ENCODE measurements at places on chromosomes 3 and 15. TPM values are rescaled to one million over a fixed set of nuclear protein-coding genes. Genes with fewer than 3 reads are reported as not detected.

DNA sequence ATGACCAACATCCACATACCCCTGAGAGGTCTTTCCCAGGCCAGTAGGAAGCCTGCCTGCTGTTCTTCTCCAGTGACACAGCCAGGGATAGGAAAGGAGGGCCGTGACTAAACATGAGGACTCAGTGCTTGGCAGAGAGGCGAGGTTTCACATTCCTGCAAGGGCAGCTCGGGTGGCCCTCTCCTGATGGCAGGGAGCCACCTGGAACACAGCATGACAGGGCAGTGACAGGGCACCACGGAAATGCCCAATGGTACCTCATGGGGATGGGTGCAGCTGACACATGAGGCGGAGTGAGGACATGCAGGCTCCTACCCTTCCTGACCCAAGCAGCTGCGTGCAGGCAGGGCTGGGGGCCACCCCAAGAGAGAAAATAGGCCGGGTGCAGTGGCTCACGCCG lies 7.4 kb upstream of the TGM5 start:
- H3K4me1 ChIP-seq: peaks cover 7% of the 10 kb centered on the region
- peaks cover 14% of the 10 kb centered on the region for H3K27me3 ChIP-seq
- H3K27ac ChIP-seq: no peak overlapping the region
- H3K36me3 ChIP-seq: no peaks in the 10 kb centered on the region
- no peak for DNase-seq

GRCh38 chr3:129195731-129196256 lies 12.1 kb upstream of the CNBP start:
- no peaks in the 10 kb centered on the region for H3K27me3 ChIP-seq
- no peaks in the 10 kb centered on the region for H3K36me3 ChIP-seq
- H3K4me1 ChIP-seq: no peaks in the 10 kb centered on the region
- peak overlapping the region; percentile 2 for H3K27ac ChIP-seq
- H3K4me3 ChIP-seq: no peak overlapping the region

DNA sequence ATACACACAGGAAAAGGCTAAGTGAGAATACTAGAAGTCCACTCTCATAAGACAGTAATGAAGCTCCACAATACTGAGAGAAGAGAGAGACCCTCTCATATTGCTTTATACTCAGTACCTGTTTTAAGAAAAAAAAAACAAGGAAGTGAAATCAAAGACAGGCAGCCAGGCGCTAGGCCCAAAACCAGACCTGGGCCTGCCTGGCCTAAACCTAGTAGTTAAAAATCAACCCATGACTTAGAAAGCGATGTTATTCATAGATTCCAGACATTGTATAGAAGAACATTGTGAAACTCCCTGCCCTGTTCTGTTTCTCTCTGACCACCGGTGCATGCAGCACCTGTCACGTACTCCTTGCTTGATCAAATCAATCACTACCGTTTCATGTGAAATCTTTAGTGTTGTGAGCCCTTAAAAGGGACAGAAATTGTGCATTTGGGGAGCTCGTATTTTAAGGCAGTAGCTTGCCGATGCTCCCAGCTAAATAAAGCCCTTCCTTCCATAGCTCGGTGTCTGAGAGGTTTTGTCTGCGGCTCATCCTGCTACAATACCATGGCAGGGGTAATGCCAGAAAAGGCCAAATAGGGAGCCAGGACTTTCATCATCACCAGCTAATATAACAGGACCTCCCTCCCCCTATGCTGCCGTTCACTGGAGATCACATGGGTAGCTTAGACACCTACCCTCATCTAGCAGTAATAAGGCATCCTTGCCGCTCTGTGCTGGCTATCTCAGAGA lies 1294.1 kb downstream of the NSUN3 start:
- DNase-seq: no peak
- H3K4me3 ChIP-seq: no peak overlapping the region
- no peaks in the 10 kb centered on the region for H3K36me3 ChIP-seq
- H3K27ac ChIP-seq: no peak overlapping the region
- H3K4me1 ChIP-seq: peaks cover 17% of the 10 kb centered on the region

GRCh38 chr3:184382326-184383032 lies 2.6 kb downstream of the CHRD start:
- H3K27ac ChIP-seq: no peak overlapping the region
- DNase-seq: no peak
- H3K4me1 ChIP-seq: peaks cover 16% of the 10 kb centered on the region
- peaks cover 52% of the 10 kb centered on the region for H3K27me3 ChIP-seq

Gene EEF1AKMT4
- 3.9 TPM for total RNA-seq

DNA sequence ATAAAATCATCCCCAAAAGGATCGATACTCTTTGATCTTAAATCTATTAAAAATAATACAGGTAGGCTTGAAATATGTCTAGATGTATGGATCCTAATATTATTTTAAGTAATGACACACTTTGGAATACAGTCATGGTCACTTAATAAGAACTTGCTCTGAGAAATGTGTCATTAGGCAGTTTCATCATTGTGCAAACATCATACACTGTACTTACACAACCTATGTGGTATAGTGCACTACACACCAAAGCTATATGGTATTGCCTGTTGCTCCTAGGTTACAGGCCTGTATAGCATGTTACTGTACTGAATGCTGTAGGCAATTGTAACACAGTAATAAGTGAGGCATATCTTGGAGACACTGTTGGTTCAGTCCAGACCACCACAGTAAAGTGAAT lies 307.1 kb downstream of the RAP2B start:
- H3K27ac ChIP-seq: no peak overlapping the region
- H3K27me3 ChIP-seq: no peaks in the 10 kb centered on the region
- no peaks in the 10 kb centered on the region for H3K36me3 ChIP-seq
- no peak for DNase-seq

DNA sequence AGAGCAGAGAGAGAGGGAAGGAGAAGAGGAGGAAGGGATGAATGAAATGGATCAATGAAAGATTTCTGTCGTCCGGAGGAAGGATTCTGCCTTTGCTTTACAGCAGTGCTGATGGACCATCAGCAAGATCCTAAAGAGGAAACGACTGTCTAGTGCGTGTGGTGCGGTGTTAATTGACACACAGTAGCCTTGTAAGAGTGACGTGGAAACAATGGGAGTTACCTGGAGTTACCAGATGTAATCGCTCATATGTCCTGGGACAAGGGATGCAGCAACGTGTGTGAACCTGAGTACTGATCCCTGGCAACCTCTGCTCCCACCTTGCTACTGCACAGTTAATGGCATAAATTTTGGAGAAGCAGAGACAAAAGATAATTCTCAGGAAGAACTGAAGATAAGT lies 62.6 kb upstream of the TPRG1 start:
- DNase-seq: no peak
- H3K4me1 ChIP-seq: peaks cover 9% of the 10 kb centered on the region
- no peaks in the 10 kb centered on the region for H3K27me3 ChIP-seq
- H3K36me3 ChIP-seq: no peaks in the 10 kb centered on the region

- peaks cover 4% of the 10 kb centered on the region for H3K4me1 ChIP-seq
- no peaks in the 10 kb centered on the region for H3K27me3 ChIP-seq
- H3K36me3 ChIP-seq: peaks cover 4% of the 10 kb centered on the region
- no peak overlapping the region for H3K4me3 ChIP-seq
- DNase-seq: no peak
These were observed 4.9 kb downstream of the HDAC11 start for GRCh38 chr3:13484851-13485590.

Gene CCR9
- not detected for total RNA-seq

- no peak overlapping the region for H3K27ac ChIP-seq
- H3K4me1 ChIP-seq: peaks cover 11% of the 10 kb centered on the region
- peaks cover 4% of the 10 kb centered on the region for H3K27me3 ChIP-seq
- H3K36me3 ChIP-seq: no peaks in the 10 kb centered on the region
These were observed 108.1 kb downstream of the KLF13 start for GRCh38 chr15:31434588-31435260.

Gene CASR
- total RNA-seq: not detected

GRCh38 chr3:38985581-38985980 lies 66.2 kb downstream of the SCN11A start:
- H3K36me3 ChIP-seq: no peaks in the 10 kb centered on the region
- H3K4me3 ChIP-seq: no peak overlapping the region
- no peak overlapping the region for H3K27ac ChIP-seq
- peaks cover 4% of the 10 kb centered on the region for H3K27me3 ChIP-seq

Gene GOLGA8J
- 0.54 TPM for total RNA-seq

Gene C3orf49
- not detected for total RNA-seq

Gene HYAL1
- 2.5 TPM for total RNA-seq

- peaks cover 26% of the 10 kb centered on the region for H3K4me1 ChIP-seq
- H3K27ac ChIP-seq: no peak overlapping the region
- H3K36me3 ChIP-seq: no peaks in the 10 kb centered on the region
- H3K4me3 ChIP-seq: no peak overlapping the region
These were observed 81.0 kb upstream of the CDIN1 start for GRCh38 chr15:36498401-36498800.

DNA sequence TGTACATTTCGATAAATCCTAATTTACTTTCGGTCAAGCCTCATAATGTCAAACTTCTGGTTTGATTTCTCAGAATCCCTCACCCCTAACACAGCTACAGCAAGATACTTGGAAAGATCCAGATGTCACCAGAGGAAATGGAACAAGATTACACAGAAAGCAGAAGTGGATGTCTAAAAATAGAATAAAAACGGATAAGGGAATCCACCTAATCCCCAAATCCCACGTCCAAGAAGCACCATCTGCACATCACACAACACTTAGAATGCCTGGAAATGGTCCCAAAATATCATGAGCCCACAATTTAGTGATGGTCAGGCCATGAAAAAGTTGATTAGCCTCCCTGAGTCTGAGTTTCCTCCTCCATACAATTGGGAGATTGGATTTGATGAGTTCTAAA lies 61.7 kb downstream of the AGTR1 start:
- H3K27ac ChIP-seq: peak overlapping the region; percentile 50
- no peaks in the 10 kb centered on the region for H3K36me3 ChIP-seq
- H3K27me3 ChIP-seq: no peaks in the 10 kb centered on the region
- H3K4me1 ChIP-seq: peaks cover 8% of the 10 kb centered on the region

Gene GOLGA8T
- 0.47 TPM for total RNA-seq

Gene SPESP1
- not detected for total RNA-seq

DNA sequence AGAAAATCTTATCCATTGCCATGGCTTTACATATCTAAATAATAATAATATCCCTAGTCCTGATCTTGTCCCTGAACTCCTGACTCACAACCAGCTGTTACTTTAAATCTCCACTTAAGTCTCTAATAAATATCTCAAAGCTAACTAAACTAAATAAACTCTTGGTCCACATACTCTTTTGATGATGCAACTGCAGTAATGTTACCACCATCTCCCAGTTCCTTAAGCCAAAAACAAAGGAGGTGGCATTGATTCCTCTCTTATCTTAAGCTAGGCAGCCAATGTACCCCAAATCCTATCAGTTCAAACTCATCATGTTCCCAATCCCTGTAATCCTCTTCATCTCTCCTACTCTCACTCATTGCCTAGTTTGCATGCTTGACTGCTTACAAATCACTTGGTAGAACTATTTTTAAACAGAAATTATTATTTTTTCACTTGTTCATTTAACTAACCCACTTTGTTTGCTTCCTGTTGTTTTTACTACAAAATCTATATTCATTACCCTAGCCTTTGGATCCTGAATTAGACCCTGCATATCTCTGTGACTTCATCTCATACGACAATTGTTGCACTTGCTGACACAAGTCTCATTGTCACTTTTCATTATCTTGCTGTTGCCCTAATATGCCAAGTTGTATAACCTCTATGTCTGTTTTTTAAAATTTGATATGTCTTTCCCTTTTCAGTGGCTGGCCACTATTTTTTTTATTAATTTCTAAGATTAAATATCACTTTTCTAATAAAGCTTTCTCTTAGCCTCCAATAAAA lies 462.2 kb downstream of the ZPLD1 start:
- H3K4me3 ChIP-seq: no peak overlapping the region
- H3K4me1 ChIP-seq: no peaks in the 10 kb centered on the region
- H3K36me3 ChIP-seq: no peaks in the 10 kb centered on the region
- no peak overlapping the region for H3K27ac ChIP-seq

DNA sequence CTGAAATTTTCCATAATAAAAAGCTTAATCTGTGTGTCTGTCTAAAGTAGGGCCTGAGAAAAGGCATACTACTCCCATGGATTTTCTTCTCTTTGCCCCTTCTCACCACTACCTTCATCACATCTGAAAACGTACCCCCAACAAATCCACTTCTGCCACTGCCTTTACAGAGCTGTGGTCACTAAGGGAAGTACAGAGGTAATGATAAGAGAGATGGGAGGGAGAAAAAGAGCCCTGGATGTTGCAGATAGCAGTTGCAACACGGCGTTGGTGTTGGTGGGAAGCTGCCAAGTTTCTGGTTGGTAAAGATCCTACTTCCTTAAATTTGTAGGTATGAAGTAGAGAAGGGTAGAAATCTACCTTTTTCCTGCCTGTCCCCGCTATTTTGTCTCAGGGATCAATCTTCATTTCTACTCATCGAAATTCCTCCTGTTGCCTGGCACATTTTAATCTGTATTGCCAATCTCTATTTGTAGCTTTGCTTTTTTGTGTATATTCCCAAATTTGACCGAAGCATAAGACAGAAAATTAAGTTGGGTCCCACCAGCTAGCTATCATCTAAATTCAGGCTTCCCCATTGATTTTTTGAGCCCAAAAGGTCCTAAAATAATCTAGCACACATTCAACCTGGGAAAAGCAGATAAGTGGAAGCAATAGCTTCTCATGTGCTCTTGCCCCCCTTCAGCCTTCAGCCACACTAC lies 102.9 kb downstream of the TFDP2 start:
- H3K4me1 ChIP-seq: no peaks in the 10 kb centered on the region
- H3K4me3 ChIP-seq: no peak overlapping the region
- no peak for DNase-seq
- no peak overlapping the region for H3K27ac ChIP-seq

- H3K27ac ChIP-seq: no peak overlapping the region
- peaks cover 2% of the 10 kb centered on the region for H3K36me3 ChIP-seq
- H3K27me3 ChIP-seq: no peaks in the 10 kb centered on the region
- H3K4me3 ChIP-seq: no peak overlapping the region
These were observed 848.6 kb downstream of the IGSF11 start for GRCh38 chr3:118186051-118186450.

DNA sequence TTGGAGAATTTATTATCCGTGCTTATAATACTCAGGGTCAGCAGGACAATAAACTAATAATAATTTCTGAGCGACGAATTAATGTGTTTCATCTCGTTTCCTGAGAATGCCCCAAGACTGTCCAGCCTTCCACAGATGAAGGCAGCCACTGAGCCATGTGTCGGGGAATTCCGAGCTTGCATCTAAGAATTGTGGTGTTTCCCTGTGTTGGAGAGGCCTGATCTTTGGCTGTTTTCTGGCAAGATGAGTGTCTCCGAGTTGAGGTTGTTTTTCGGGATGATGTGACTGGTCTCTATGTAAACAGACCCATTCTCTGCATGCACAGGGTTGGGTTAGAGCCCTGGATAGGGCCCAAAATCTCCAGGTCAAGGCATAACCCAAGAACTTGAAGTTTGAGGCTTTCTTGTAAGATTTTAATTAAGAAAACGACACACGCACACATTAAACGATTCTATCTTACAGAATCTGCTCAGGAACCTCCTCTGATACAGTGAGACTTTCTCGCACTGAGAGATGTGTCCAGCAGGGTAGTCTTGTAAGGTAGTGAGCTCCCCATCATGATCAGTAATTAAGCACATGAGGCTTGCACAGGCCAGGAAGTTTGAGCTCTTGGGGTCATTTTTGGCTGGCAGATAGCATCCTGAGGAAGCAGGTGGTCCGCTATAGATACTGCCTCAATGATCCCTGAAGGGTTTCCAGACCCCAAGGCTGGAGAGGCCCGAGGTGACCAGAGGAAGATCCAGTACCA lies 14.4 kb downstream of the FGD5 start:
- DNase-seq: no peak
- no peak overlapping the region for H3K4me3 ChIP-seq
- H3K27me3 ChIP-seq: peaks cover 22% of the 10 kb centered on the region
- H3K27ac ChIP-seq: no peak overlapping the region
- no peaks in the 10 kb centered on the region for H3K36me3 ChIP-seq

Gene MPI
- 42.6 TPM for total RNA-seq

Gene SATB1
- total RNA-seq: 22.3 TPM

All from neural crest cell (in vitro differentiated cells).